Right renal cortex interstitium (tissue), 3 donors: ENCODE measurements at places on chromosomes 12 and 14. TPM values are rescaled to one million over a fixed set of nuclear protein-coding genes. Genes with fewer than 3 reads are reported as not detected.

DNA sequence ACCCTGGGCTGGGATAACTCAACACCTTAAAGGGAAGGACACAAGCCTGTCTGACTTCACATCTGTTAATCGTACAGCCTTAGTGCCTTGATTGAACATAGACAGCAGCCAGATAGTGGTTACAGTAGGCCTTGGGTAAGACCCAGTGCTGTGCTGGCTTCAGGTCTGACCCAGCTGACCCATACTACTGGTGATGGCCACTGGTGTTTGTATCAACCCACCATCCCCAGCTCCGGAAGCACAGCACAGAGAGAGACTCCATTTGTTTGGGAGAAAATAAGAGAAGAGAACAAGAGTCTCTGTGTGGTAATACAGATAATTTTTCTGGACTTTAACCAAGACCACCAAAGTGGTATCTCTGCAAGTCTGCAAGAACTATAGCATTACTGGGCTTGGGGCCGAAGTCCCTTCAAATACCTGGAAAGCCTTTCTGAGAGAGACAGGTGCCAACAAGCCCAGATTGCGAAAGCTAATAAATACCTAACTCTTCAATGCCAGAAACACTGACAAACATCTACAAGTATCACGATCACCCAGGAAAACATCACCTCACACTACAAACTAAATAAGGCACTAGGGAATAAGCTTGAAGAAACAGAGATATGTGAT is 330.1 kb upstream of the GARIN2 start:
- no peak for DNase-seq

Gene PMCH
- polyA plus RNA-seq: 0.76 TPM

GRCh38 chr12:2353281-2353680 is 300.5 kb downstream of the CACNA1C start:
- DNase-seq: no peak

DNA sequence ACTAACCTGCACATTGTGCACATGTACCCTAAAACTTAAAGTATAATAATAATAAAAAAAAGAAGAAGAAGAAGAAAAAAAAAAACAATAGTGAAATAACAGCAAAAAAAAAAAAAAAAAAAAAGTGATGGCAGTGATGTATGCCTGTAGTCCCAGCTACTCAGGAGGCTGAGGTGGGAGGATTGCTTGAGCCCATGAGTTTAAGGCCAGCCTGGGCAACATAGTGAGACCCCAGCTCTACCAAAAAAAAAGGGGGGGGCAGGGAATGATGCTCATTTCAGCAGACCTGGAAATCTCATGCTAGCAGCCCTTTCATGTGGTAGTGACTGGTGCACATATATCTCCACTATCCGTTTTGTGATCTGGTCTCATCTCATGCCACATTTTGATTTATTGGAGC is 20.8 kb downstream of the TRAFD1 start:
- DNase-seq: no peak

GRCh38 chr12:12474471-12474928 is 88.2 kb downstream of the DUSP16 start:
- no peak for DNase-seq

DNA sequence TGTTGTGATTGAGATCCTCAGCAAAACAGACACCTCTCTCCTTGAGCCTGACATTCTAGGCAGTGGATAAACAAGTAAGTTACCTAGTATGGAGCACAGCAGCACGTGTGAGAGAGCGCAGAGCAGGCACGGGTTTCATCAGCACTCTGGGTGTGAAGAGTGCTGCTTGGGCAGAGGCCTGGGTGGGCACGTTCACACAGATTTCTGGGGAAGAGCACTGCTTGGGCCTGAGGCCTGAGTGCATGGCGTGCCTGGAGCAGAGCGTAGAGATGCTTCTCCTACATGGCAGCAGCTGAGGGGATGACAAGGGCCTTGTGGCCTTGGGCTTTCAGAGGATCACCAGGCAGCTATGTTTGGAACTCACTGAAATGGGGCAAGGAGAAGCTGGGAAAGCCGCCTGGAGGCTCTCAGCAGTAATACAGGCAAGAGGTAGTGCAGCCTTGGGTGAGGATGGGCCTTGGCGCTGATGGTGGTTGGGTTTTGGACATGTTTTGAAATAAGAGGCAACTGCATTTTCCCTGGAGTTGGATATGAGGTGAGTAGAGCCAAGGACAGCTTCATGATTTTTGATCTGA is 17.6 kb downstream of the CKB start:
- DNase-seq: no peak

- DNase-seq: no peak
Observed at GRCh38 chr12:20248646-20249045, 119.7 kb upstream of the PDE3A start.

DNA sequence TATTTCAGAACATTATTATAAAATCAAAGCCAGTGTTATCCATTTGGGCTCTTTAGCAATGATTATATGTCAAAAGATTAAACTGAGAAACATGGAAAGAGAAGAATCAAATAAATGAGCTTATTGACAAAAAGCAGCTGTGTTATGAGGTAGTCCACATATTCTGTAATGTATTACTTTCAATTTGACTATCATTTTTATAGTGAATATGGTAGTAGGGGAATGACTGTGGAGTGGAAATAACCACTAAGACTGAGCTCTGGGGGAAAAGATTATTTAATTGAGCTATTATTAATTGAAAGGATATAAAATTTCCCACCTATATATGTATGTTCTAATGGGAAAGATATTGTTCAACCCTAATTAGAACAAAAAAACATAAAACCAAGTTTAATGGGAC is 381.3 kb downstream of the TMTC2 start:
- no peak for DNase-seq

Gene HPD
- 3.9 TPM for polyA plus RNA-seq

DNA sequence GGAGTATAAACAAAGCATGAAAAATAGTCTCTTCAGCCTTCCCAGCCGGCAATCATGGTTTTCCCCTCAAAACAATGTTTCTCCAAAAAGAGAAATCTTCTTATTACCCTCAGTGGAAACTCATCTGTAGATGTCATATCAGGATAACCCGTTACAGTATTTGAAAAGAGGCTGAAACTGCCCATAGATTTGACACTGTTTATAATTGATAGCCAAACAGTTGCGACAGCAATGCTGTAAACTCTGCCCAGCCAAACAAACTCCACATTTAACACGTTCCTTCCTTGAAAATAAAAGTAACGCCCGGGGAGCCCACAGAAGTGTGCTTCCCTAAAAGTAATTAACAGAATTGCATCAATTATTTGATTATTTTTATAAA is 201.3 kb upstream of the FOXN3 start:
- no peak for DNase-seq

DNA sequence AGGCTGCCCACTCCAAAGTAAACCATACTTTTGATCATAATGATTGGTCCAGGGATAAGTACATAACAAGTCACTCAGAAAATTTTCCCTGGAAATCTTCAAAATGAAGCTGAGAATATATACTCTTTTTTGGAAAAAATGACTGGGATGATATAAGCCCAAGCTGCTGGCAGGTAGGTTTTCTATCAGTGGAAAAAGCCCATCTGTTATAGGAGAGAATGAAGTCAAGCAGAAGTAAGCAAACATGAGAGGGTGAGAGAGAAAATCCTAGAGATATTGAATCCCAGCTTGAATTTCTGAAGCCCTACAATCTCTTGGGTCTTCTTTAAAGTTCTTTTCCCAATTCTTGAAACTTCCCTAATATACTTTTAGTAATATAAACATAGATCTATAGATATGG is 37.3 kb upstream of the ZDHHC17 start:
- no peak for DNase-seq

GRCh38 chr12:3761116-3761735 is 8.3 kb upstream of the CRACR2A start:
- DNase-seq: no peak

DNA sequence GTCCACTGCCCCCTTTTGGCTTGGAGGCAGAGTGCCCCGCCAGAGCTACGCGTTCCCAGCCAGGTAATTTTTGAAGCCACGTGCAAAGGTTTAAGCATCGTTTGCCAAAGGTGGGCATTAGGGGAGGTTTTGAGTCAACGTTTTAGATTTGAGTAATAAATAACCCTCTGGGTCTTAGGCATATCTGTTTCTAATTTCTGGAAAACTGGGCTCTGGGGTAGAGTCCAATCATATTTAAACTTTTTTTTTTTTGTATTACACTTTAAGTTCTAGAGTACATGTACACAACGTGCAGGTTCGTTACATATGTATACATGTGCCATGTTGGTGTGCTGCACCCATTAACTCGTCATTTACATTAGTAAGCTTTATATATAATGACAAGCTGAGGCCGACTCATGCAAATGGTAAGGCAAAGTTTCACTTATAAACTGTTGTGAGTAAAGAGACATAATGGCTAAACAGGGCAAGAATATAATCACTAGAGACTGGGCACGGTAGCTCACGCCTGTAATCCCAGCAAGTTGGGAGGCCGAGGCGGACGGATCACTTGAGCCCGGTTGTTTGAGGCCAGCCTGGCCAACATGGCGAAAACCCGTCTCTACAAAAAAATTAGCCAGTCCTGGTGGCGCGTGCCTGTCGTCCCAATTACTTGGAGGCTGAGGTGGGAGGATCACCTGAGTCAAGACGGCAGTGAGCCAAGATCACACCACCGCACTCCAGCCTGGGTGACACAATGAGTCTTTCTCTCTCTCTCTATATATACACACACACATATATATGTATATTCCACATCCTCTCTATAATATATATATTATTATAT is 491 bp upstream of the NR2C1 start:
- DNase-seq: no peak

DNA sequence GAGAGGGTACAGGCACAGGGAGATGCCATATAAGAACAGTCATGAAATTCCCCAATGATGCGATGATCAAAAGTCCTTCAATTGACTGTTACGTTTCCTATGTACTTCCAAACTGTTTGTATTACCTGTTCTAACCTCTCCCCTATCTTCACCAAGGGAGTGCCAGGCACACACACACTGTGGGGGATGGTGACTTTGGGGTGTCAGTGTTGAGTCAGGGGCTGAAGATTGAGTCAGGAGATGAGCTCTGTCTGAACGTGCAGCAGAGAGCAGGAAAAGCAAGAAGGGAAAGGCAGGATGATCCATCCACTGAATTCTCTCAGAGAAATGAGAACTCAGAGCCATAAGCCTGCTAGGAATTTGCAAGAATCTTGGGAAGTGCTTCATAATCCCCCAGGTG is 153.4 kb downstream of the EFCAB11 start:
- DNase-seq: no peak

GRCh38 chr12:79933532-79934264 is 1.2 kb downstream of the PPP1R12A start:
- no peak for DNase-seq

DNA sequence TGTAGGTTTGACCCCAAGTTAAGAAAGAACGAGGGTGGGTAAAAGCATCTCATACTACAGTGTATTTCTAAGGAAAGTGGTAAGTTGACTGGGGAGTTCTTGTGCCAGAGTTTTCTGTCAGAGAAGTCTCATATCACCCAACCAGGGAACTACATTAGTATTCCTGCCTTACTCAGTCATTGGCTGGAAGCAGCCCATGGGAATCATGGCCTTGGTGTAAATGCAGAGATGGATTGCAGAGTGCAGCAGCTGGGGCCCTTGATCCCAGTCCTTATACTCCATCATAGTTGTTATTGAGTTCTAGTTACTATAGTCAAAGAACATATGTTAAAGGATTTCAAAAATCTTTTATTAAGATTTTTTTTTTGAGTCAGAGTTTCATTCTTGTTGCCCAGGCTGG is 105.8 kb downstream of the MNAT1 start:
- no peak for DNase-seq

DNA sequence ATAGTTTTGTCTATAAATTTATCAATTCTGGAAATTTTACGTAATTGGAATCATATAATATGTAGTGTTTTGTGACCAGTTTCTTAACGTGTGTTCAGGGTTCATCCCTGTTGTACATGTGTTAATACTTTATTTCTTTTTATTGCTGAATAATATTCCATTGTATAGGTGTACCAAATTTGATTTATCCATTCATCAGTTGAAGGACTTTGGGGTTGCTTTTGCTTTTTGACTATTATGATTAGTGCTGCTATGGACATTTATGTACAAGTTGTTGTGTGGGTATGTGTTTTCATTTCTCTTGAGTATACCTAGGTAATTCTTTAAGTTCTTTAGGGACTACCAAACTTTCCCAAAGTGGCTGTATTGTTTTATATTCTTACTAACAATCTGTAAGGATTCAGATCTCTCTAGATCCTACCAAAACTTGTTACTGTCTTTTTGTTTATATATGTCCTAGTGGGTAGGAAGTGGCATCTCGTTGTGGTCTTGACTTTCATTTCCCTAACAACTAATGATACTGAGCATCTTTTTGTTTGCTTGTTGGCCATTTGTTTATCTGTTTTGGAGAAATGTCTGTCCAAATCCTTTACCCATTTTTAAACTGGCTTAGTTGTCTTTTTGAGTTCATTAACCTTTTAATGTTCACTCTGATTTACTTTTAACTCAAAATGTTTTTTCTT is 14.9 kb downstream of the VRK1 start:
- DNase-seq: no peak

Gene ITPK1
- polyA plus RNA-seq: 28.5 TPM

DNA sequence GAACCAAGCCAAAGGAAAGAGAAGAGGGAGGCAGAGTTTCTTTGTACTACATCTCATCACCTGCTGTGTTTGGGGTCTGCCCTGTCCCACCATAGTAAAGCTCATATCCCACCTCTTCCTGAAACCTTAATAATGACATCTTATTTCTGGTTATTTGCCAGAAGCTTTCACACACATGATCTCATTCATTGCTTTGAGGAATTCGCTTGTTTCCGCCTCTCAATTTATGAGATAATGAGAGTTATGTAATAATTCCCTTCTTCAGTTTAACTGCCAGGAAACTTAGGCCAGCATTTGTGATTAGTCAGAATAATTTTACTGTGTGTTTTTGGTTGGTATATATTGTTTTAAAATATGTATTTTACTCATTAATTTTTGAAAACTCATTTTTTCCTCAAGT is 205.2 kb downstream of the CACNA1C start:
- DNase-seq: no peak

GRCh38 chr12:56957229-56958052 is at the start of gene RDH16:
RDH16 (minus strand) TSS chr12:56957608; CDS start chr12:56957462, 146 bp downstream.
- no peak for DNase-seq

Gene CIDEB
- polyA plus RNA-seq: 28.9 TPM

Gene BCL2L2
- polyA plus RNA-seq: 38.8 TPM

- no peak for DNase-seq
Observed at GRCh38 chr12:8829621-8830020, 7.2 kb downstream of the A2ML1 start.

GRCh38 chr12:11688379-11688778 is 38.9 kb downstream of the ETV6 start:
- DNase-seq: no peak

GRCh38 chr12:22242726-22243125 is 91.8 kb downstream of the ST8SIA1 start:
- DNase-seq: no peak

Gene RBM19
- 24.5 TPM for polyA plus RNA-seq

DNA sequence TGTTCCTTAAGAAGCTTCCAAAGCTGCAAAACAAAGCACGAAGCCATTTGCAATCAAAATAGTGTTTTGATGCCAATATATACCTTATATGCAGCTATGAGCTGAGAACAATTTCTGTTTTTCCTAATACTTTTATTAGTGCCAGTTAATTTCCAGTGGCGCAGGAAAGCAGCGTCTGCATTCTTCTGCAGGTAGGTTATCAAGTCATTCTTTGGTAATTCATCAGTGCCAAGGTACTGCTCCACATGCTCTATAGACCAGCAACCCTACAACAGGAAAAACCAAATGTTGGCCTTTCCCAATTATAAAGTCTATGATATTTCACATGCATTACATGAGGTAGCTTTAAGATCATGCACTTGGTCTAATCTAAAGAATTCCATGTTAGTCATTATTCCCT is 87.6 kb upstream of the STRN3 start:
- no peak for DNase-seq

Gene FAR2
- 43.7 TPM for polyA plus RNA-seq
